ENCODE measurements at places on chromosomes 5 and 9.
A peak's percentile ranks its signal among the peaks of the same experiment; 100 is the strongest.

- DNase-seq, result no peak
These were observed 84.2 kb upstream of the ERCC6L2 start for GRCh38 chr9:95791286-95791685.

- no peak for DNase-seq
These were observed 26.2 kb upstream of the WDR41 start for GRCh38 chr5:77518304-77518703.

DNA sequence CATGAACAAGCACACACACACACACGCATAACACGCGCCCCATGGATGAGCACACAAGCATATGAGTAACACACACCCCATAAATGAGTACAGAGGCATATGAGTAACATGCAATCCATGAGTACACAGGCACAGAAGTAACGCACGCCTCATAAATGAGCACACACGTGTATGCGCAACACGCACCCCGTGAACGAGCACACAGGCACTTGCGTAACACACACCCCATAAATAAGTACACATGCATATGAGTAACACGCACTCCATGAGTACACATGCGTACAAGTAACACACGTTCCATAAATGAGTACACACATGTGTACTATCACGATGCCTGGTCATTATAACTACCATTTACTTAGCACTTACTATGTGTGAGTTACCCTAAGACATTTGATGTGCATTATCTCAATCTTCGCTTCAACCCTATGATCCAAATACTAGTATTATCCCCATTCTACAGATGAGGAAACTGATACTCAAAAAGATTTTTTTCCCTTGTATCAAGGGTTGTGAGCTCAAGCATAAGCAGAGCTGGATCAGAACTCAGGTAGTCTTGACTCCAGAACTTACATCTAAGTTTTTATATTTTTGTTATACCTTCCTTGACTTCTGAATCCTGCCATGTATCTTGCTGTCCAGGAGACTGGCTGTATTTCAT is 7.7 kb downstream of the MED27 start:
- no peak for DNase-seq

- DNase-seq, result peak; percentile 8
These were observed 430.1 kb upstream of the MEF2C start for GRCh38 chr5:89313044-89313443.

DNA sequence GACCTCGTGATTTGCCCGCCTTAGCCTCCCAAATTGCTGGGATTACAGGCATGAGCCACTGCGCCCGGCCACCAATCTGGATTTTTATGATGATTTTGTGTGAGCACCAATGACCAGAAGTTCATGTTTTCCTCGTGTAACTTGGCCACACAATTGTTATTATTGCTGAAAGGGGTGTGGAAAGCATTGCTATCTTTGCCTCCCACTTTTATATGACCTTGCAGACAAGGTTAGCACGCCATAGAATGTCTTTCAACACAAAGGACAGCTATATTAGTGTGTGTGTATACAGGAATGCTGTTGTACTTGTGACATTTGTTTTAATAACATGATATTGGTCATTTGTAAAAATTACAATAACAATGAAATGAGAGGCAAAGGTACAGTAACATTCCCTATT is 155.0 kb upstream of the ERCC6L2 start:
- DNase-seq, result no peak

DNA sequence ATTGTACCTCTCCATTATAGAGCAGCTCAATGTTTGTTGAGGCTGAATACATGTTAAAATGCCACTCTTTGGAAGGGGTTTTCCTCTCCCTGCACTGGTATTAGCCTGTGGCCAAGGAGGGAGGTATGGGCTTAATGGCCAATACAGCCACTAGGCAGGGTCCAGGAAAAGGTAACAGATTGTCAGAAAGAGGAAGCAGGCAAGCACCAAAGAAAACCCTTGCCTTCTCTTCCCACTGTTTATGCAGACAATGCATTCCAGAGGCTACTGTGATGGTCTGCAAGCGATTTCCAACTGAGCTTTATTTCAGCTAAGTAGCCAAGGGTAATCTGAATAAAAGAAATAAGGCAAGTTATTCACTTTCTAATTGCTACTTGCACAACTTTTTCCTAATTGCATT is 95.3 kb upstream of the SLC27A6 start:
- DNase-seq, result no peak

- peak; percentile 26 for DNase-seq
These were observed 112.7 kb downstream of the OSTF1 start for GRCh38 chr9:75200892-75201470.

DNA sequence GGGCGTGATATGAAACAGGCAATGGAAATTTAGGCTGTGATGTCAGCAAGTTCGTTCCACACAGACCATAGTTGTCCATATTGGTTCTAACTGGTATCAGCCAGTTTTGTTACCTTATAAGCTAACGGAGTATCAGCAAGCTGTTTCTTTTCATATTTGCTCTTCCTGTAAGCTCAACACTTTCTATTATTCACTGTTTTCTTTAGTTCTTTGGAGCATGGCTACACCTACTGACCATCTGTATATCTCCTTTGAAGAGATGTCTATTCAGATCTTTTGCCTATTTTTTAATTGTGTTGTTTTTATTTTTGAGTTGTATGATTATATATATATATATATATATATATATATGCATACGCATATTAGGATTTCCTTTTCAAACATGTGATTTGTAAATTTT is 1057.2 kb upstream of the CDH10 start:
- no peak for DNase-seq

DNA sequence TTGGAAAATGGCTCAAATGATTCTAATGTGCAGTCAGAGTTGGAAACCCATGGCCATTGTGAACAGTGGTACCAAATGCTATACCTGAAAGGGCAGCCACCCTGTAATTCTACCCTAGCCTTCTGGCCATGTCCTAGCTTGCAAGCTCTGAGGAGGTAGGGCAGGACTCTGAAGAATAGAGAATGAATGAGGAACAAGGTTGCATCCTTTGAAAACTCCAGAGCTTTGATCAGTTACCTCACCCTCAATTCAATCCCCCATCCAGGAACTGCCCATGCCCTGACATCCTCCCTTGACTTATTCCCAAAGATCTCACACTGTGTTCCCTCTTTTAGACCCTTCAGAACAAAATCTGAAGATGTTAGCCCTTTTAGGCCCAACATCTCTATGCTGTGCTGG is 17.8 kb upstream of the ERMP1 start:
- no peak for DNase-seq

GRCh38 chr9:25724424-25724823 is 46.2 kb upstream of the TUSC1 start:
- no peak for DNase-seq

GRCh38 chr5:83368319-83368718 is 103.2 kb upstream of the VCAN start:
- no peak for DNase-seq

DNA sequence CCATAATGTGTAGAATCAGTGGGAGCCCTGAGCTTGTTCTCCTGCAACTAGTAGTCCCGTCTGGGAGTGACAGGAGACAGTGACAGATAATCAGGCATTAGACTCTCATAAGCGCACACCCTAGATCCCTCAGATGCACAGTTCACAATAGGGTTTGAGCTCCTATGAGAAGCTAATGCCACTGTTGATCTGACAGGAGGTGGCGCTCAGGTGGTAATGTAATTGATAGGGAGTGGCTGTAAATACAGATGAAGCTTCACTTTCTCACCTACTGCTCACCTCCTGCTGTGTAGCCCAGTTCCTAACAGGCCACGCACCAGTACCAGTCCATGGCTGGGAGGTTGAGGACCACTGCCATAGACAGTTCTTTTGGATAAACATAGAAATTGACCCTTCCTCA is 188.7 kb downstream of the ROR2 start:
- DNase-seq, result no peak

DNA sequence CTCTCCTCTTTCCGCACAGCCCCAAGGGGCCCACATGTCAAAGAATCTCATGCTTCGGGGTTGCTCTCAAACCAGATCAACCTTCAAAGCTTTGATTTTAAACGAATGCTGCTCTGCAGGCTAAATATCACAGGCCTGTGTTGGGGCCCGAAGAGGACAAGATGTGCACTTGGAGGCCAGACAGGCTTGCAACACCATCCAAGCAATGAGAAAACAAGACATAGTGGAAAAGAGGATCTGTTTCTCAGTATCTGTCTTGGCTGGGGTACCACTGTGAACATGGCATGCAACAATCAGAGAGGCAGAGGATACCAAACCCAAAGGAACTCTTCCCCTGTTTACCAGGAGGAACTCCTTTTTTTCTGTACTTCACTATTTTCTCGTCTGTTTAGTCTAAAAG is 321.8 kb downstream of the SLIT3 start:
- DNase-seq, result no peak

DNA sequence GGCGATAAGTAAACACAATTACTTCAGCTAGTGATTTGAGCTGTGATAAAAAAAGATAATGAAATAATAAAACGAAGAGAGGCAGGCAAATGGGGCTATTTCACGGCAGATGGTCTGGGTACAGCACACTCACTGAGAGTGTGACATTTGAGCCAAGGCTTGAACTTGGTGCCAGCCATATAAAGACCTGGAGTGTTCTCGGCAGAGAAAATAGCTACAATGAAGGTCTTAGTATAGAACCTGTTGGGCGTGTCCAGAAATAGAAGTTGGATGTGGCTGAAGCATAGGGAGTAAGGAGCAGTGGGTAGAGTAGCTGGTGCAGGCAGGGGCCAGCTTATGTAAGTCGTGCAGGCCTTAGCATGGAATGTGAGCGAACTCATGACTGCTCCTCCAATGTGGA is 660.3 kb upstream of the WWC1 start:
- no peak for DNase-seq

- no peak for DNase-seq
These were observed 659.1 kb downstream of the EFNA5 start for GRCh38 chr5:107011605-107012004.

DNA sequence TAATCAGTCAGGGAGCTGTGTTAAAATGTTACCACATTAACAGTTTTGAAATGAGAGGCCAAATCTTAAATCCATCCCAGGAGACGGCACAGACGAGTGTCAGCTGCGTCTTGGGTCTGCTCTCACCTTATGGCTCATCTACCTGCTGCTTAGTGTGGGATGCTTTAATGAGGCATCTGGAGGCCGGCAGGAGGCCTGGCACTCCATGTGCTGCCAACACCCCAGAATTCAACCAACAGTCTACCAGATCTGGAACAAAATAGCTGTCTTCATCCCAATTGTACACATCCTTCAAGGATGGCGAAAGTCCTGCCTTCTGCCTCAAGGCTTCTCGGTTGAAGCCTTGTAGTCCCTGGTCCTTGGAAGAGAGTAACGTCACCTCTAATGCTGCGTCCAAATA is 12.0 kb downstream of the PRKACG start:
- no peak for DNase-seq

- no peak for DNase-seq
These were observed 41.9 kb upstream of the CTSL start for GRCh38 chr9:87683751-87684626.

Measured in activated T-cell treated with anti-CD3 and anti-CD28 coated beads, Interleukin-2, amount 50 U/mL, for 72 hours (primary cell).